ENCODE measurements at places on chromosomes 12 and 14.

GRCh38 chr12:130633771-130634170 lies 82.3 kb downstream of the RIMBP2 start:
- DNase-seq, result peak; percentile 91

GRCh38 chr12:58523360-58523759 lies 396.9 kb downstream of the LRIG3 start:
- no peak for DNase-seq

GRCh38 chr14:101125719-101126651 lies 222.5 kb upstream of the RTL1 start:
- DNase-seq, result no peak

- DNase-seq, result no peak
Measured at GRCh38 chr14:37623426-37623951, 28.1 kb downstream of the TTC6 start.

GRCh38 chr12:180445-180844 lies 33.5 kb downstream of the SLC6A12 start:
- no peak for DNase-seq

- no peak for DNase-seq
Measured at GRCh38 chr14:64990296-64990695, 3.6 kb downstream of the FNTB start.

Data from H9 (cell line).